ENCODE measurements at places on chromosomes 1 and 21. TPM values are rescaled to one million over a fixed set of nuclear protein-coding genes. Genes with fewer than 3 reads are reported as not detected.

Gene INPP5B
- total RNA-seq, result 17.7 TPM

Gene COL18A1
- total RNA-seq, result 676 TPM

Gene SLC6A17
- total RNA-seq, result 5.7 TPM

DNA sequence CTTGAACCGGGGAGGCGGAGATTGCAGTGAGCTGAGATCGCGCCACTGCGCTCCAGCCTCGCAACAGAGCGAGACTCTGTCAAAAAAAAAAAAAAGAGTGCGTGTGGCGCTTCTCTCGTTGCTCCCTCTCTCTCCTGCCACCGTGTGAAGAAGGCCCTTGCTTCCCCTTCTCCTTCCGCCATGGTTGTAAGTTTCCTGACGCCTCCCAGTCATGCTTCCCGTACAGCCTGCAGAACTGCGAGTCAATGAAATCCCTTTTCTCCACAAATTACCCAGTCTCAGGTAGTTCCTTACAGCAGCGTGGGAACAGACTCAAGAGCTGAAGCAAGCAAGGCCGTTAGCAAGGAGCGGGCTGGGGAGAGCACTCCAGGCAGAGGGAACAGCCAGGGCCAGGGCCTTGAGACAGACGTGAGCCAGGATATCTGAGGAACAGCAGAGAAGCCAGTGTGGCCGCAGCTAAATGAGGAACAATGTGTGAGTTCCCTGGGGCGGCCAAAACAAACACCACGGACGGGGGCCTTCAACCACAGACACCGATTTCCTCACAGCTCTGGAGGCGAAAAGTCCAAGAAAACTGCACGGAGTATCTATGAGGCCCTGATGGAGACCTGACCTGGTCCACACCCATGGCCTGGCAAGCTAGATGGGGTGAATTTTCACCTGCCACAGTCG lies 54.2 kb upstream of the ETS2 start:
- no peak for DNase-seq
- H3K4me3 ChIP-seq, result no peak overlapping the region
- H3K27me3 ChIP-seq, result no peaks in the 10 kb centered on the region
- peaks cover 5% of the 10 kb centered on the region for H3K4me1 ChIP-seq

DNA sequence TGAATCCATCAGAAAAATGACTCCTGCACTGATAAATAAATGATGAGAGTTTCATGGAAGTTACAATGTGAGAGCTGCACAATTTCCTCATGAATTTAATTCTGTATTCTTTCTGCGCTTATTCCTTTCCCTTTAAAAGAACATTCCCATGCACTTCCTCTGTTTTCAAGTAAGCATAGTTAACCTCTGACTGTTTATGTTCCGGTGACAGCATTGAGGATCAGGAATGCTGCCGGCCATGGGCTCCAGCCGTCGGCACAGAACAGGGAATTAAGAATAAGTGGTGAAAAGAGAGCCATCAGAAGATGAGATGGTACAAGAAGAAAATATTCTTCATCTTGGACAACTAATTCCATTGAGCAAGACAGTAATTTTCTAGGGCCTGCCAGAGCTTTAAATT lies 65.3 kb downstream of the SUSD4 start:
- H3K4me1 ChIP-seq, result no peaks in the 10 kb centered on the region
- no peak overlapping the region for H3K27ac ChIP-seq
- H3K27me3 ChIP-seq, result no peaks in the 10 kb centered on the region
- H3K36me3 ChIP-seq, result no peaks in the 10 kb centered on the region
- H3K4me3 ChIP-seq, result no peak overlapping the region
- no peak for DNase-seq

DNA sequence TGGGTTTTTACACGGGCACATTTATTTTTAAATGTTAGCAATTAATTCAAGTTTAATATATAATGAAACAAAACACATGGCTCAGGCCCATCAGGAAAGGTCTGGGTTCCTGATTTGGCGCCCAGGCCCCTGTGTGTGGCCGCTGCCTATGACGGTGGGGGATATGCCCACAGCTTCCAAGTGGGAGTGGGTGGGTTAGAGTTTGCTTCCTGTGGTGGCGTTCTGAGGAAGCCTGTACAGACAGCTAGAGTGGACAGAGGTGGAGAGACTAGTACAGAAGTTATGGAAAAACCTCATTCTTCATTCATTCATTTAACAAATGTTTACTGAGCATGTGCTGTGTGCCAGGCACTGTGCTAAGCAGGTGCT lies 22.4 kb upstream of the EPS8L3 start:
- DNase-seq, result no peak
- H3K4me1 ChIP-seq, result peaks cover 85% of the 10 kb centered on the region
- no peak overlapping the region for H3K4me3 ChIP-seq
- H3K27ac ChIP-seq, result peak overlapping the region; percentile 93
- no peaks in the 10 kb centered on the region for H3K36me3 ChIP-seq
- no peaks in the 10 kb centered on the region for H3K27me3 ChIP-seq

DNA sequence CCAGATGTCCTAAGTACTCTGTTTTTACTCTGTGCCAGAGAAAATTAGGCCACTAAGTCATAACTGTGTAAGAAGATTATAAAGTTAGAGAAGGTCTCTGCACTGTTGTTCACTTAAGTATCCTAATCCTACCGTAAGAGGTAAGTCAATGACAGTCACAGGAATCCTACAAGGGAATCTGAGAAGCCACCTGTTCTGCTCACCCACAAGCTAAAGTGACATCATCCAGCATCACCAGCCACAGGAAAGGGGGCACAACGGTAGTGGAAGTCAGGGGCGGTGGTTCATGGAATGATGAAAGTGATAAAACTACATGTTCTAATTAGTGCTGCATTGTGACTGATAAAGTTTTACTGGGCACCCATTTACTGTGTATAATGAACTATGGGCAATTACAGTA lies 92.7 kb downstream of the PLD5 start:
- H3K4me1 ChIP-seq, result no peaks in the 10 kb centered on the region
- H3K36me3 ChIP-seq, result no peaks in the 10 kb centered on the region
- DNase-seq, result no peak
- H3K27me3 ChIP-seq, result no peaks in the 10 kb centered on the region
- no peak overlapping the region for H3K27ac ChIP-seq

DNA sequence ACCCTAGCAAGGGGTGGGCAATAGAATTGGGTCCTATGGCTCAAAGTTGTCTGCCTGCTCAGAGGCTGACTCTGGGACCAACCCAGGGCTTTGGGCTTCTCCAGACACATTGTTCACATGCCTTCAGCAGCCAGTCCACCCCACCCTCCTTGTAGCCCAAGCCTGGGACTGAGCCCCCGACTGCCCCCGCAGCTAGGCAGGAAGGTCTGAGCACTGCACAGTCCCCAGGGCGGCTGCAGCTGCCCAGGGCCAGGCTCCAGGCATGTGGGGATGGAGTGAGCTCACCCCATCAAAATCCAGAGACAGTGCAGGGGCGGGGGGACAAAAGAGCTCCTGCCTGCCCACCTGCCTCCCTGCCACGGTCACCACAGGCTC lies 35.6 kb downstream of the HSPG2 start:
- H3K27me3 ChIP-seq, result no peaks in the 10 kb centered on the region
- peaks cover 54% of the 10 kb centered on the region for H3K4me1 ChIP-seq
- no peak overlapping the region for H3K4me3 ChIP-seq

Data from Panc1 (cell line).